Activated CD4-positive, CD25-positive, alpha-beta regulatory T cell treated with anti-CD3 and anti-CD28 coated beads, Interleukin-2, amount 50 U/mL, for 72 hours (primary cell): ENCODE measurements at places on chromosomes 3 and 15.

GRCh38 chr3:70855149-70855548, 542.7 kb upstream of the MDFIC2 start:
- no peak for DNase-seq

DNA sequence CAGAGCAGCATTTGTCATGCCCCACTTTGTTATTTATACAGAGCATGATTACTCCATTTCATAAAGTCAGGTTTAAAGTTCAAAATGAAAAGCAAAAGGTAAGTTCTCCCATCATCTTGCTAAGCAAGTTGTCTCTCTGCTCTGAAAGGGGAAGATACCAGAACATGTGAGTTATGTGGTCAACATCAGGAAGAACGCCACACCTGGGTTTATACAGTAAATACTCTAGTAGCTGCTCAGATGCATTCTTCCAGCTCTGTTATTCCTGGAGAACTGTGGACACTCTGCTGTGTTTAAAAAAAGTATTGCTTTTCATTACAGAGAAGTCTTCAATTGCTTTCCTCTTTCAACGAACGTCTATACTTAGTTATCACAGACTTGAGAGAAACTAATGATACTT, 145.7 kb downstream of the PLCL2 start:
- no peak for DNase-seq

- no peak for DNase-seq
These were observed 544.7 kb downstream of the MECOM start for GRCh38 chr3:169118666-169119370.

DNA sequence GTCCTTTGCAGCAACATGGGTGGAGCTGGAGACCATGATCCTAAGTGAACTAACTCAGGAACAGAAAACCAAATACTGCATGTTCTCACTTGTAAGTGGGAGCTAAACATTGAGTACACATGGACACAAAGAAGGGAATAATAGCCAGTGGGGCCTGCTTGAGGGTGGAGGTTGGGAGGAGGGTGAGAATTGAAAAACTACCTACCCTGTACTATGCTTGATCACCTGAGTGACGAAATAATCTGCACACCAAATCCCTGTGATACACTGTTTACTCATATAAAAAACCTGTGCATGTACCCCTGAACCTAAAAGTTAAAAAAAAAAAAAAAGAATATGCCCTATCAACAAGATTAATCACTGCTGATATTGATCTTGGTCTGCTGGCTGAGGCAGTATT, 58.7 kb upstream of the ADAMTSL3 start:
- DNase-seq: no peak

- no peak for DNase-seq
These were observed 6.5 kb downstream of the CSRNP1 start for GRCh38 chr3:39146611-39147591.

DNA sequence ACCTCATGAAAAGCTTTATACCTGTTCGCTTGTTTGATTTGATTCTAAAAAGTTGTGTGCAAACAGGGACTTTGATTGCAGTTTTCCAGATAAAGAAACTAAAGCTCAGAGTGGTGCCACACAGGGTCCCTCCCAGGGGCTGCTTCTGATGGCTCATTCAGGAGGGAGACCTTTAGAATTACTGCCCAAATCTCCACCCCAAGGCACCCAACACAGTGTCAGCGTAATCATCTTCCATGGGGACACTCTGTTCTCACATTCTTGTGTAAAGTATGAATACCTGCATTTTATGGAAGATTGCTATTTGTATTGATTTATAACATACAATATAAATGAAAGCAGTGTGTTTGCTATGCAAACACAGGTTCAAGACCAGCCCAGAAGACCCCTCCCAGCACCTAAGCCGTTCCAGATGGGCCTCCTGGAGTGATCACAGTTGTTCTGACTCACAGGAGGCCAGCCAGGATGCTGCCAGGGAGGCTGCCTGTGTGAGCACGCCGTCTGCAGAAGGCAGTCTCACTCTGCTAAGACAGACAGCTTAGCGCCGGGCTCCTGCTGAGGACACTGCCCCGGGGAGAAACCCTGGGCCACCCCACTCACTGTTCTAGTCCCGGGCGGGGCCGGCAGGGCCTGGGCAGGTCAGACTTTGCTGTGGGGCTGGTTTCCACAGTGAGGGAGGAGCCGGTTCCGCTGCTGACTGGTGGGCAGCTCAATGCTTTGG, 185.6 kb downstream of the FAM43A start:
- DNase-seq: no peak
